Renal pelvis (tissue), 12 donors: ENCODE measurements at places on chromosomes 16 and 17. TPM values are rescaled to one million over a fixed set of nuclear protein-coding genes. Genes with fewer than 3 reads are reported as not detected.

DNA sequence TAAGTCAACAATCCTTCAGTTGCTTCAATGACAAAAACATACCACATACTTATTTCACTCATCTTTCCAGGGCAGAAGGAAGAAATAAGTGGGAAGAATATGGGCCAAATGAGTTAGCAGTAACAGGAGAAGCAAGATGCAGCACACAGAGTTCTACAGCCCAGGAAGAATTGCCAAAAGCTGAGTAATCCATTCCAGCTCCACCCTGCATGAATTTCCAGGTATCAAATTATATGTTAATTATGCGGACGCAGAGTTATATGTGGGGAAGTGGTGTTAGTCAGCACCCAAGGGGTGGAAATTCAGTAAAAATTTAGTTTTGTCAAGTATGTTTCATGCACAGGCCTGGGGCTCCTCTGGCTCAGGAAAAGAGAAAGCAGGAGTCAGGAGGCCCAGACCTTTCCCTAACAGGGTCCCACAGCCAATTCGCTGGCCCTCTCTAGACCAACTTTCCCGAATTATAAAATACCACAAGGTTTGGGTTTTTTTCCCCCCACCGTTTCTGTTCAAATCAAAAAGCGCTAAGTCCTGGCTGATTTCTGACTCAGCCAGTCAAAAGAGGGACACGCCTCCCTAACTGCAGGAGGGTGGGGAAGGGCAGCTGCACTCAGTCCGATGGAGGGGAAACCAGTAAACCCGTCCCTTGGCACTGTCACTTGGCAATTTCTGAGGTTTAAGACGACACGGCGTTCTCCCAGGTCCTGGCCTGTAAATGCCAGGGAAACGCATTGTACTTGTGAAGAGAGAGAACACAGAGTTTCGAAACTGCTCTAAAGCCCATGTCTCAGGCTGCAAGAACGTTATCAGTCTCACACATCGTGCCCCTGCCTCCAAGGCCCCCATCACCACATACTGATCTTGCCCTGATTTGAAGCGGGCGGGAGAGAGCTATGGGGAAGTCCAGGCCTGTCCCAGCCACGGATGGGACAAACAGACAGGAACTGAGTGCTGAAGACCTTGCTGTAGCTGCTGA lies 58.1 kb downstream of the ZFHX3 start:
- DNase-seq: no peak

DNA sequence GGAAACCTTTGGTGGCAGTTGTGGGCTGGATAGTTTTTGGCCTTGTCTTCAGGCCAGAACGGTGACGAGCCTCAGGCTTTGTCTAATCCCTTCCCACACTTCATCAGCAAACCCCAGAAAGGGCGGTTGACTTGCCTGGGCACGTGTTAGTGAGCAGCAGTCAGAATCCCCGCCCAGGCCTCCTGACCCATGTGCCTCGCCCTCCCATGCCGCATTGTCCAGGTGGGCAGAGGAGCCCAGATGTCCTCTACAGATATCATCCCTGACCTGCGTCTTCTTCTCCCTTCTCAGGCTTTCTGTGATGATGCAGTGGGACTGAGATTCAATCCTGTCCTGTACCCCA lies 82.5 kb downstream of the OR1D5 start:
- DNase-seq: no peak

NOMO2 gene
- polyA plus RNA-seq: 74.4 TPM

GRCh38 chr17:16419074-16419928 lies 3.9 kb downstream of the TRPV2 start:
- no peak for DNase-seq

IL4R gene
- polyA plus RNA-seq: 23.1 TPM

- no peak for DNase-seq
Measured at GRCh38 chr16:8753416-8754054, 43.9 kb downstream of the TMEM186 start.

CTRL gene
- polyA plus RNA-seq: 9.2 TPM

G6PC1 gene
- polyA plus RNA-seq: 9.1 TPM

- DNase-seq: no peak
Measured at GRCh38 chr17:57953705-57954396, 1.4 kb downstream of the CUEDC1 start.

- no peak for DNase-seq
Measured at GRCh38 chr17:7755095-7755890, 37.7 kb downstream of the DNAH2 start.

ZNF830 gene
- 23.1 TPM for polyA plus RNA-seq

GRCh38 chr16:67399218-67399733 lies 6.0 kb upstream of the TPPP3 start:
- DNase-seq: peak; percentile 54

DNA sequence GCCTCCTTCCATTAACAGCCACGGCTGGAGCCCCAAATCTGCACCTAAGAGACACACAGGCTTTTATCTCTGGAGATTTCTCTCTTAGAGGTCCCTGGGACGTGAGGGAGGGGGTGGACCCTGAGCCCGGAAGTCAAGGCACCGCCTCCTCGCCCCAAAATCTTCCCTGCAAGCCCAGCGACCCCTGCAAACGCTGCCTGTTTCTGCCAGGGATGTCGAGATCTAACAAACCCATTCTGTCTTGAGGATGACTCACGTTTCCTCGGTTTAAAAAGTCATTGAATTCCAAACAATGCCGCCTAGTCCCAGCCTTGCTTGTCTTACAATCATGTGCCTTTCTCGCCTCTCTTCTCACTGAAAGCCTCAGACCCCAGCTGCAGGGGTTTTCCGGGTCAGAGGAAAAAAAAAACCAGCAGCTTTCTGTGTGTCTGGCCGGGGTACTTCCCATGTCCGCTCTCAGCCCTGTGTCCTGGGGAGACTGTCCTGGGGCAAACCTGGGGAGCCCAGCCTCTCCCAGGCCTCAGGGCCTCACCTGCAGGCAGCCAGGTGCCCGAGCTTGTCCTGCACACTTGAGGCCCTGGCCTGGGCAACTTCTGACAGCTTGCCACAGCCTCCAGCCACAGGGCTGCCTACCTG lies 15.4 kb downstream of the ARL2BP start:
- peak; percentile 16 for DNase-seq

CSH2 gene
- not detected for polyA plus RNA-seq

DNA sequence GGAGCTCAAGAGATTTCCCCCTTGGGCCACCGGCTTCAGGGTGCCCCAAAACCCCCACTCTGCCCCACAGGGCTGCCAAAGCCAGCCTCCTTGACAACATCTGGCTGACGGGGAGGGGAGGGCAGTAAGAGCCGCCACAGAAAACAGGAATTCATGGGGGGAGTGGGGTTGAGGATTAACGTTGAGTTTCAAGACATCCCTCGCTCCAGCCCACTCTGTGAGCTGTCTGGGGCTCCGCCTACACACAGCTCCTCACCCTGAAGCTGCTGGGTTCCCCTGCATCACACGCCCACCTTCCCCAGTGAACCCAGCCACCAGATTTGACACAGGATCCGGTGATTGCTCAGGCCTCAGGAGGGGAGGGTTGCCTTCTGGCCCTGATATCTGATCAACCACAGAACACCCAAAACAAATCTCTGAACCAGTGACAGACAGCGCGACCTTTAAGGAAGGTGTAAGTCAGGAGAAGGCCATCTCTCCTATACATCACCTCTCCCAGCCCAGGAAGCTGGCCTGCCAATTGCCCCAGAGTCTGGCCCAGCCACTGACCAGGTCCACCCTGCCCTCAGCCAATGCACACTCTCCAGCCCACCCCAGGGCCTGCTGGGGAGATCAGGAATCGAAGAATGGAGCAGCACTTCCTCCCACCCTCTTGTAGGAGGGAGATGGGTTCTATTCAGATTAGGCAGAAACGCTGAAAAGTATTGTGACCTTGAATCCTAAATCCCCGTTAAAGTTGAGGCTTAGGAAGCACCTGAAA lies 132.1 kb downstream of the CLEC16A start:
- DNase-seq: no peak

HOXB2 gene
- polyA plus RNA-seq: 61.2 TPM

- no peak for DNase-seq
Measured at GRCh38 chr17:76422406-76422805, 30.5 kb downstream of the UBE2O start.

GRCh38 chr17:2138318-2138717 lies 83.4 kb downstream of the HIC1 start:
- no peak for DNase-seq

DNA sequence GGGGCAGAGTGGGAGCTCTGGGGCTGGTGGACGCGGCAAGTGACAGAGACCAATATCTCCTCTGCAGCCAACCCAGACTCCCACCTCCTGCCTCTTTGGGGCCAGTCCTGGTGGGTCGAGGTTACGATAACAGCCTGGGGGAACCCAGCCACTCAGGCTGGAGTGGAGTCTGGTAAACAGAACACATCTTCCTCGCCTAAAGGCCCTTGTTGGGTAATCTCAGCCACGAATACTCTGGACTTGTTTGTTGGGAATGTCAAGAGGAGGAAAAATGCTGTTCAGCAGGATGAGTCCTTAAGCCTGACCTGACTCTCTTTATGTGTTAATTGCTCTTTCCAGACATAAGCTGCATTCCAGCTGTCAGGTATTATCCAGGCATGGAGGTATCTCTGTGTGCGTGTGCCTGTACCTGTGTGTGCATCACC lies 8.0 kb upstream of the SPNS2 start:
- DNase-seq: no peak

MMP28 gene
- polyA plus RNA-seq: 2.0 TPM

HBA2 gene
- polyA plus RNA-seq: 1,397 TPM

DNA sequence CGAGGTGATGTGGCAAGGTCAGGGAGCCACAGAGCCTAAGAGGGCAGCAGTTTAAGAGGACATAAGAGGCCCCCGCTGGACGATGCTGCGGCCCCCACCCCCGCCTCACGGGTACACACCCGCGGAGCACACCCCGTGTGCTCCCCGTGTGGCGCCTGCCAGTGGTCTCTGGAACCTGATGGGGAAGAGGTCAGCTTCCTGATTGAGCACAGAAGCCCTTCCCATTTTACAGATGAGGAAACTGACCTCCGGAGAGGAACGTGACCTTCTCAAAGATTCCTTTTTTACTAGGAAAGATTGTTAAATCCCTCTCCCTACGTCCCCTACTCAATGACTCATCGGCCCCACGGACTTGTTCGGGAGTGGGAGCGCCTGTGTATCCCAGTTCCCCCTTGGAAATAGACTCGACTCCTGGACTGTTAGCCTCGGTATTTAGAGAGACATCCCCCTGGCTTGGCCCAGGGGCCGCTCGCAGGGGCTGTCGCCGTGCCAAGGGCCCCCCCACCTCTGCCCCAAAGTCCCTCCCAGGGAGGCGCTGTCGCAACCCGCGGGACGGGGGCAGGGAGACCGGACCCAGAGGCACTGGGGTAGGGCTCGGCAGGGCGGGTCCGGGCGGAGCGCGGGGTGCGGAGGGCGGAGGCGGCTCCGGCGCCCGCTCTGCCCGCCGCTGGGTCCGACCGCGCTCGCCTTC lies at the start of gene ABCC3:
ABCC3 (plus strand) TSS at position 658 of the 691 bp plus-strand sequence. CDS start 56 bp downstream, outside the sequence.
- DNase-seq: no peak

AIPL1 gene
- polyA plus RNA-seq: not detected

DNA sequence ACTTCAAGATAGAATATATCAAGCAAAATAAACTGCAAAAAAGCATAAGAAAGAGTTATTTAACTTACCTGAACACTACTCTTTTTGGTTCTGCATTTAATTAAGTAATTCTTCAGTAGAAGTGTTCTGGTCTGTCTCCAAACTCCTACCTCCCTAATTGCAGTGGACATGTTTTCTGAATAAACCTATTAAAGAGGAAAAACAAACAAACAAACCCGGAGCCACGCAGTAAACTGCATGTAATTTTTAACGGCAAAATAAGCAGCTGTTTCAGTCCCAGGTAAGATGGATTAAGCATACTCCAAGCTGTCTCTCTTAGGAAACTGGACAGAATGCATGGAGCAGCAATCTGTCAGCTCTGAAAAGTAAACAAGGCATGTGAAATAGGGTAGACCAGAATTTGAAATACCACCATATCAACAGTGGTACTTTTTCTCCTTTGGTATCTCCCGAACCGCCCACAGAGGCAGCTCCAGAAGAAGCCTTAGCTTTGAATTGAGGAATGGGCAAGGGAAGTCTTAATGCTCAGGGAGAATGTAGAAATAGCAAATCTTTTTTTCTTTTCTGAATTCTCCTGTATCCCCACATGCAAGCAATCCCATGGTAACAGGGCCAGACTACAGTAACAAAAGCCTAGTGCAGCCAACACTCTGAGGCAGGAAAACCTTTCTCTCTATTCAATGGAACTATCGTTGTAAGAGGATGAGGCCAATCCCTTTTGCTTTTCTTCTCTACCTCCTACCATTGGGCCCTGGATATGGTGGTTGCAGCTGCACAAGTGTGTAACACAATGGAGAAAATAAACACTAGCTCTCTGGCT lies 12.5 kb downstream of the ABCA5 start:
- DNase-seq: no peak

DNA sequence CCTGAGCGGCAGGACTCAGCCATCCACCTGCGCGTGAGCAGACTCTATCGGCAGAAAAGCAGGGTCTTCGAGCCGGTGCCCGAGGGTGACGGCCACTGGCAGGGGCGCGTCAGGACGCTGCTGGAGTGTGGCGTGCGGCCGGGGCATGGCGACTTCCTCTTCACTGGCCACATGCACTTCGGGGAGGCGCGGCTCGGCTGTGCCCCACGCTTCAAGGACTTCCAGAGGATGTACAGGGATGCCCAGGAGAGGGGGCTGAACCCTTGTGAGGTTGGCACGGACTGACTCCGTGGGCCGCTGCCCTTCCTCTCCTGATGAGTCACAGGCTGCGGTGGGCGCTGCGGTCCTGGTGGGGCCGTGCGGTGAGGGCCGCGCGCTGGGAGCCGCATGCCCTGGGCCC lies 14.9 kb downstream of the METRNL start:
- no peak for DNase-seq
